Right renal pelvis (tissue), 4 donors: ENCODE measurements at places on chromosomes 16 and 17.
A peak's percentile ranks its signal among the peaks of the same experiment; 100 is the strongest.

GRCh38 chr17:9487406-9487805 is 88.2 kb downstream of the STX8 start:
- no peak for DNase-seq

GRCh38 chr16:17408955-17409441 is 61.8 kb downstream of the XYLT1 start:
- no peak for DNase-seq

DNA sequence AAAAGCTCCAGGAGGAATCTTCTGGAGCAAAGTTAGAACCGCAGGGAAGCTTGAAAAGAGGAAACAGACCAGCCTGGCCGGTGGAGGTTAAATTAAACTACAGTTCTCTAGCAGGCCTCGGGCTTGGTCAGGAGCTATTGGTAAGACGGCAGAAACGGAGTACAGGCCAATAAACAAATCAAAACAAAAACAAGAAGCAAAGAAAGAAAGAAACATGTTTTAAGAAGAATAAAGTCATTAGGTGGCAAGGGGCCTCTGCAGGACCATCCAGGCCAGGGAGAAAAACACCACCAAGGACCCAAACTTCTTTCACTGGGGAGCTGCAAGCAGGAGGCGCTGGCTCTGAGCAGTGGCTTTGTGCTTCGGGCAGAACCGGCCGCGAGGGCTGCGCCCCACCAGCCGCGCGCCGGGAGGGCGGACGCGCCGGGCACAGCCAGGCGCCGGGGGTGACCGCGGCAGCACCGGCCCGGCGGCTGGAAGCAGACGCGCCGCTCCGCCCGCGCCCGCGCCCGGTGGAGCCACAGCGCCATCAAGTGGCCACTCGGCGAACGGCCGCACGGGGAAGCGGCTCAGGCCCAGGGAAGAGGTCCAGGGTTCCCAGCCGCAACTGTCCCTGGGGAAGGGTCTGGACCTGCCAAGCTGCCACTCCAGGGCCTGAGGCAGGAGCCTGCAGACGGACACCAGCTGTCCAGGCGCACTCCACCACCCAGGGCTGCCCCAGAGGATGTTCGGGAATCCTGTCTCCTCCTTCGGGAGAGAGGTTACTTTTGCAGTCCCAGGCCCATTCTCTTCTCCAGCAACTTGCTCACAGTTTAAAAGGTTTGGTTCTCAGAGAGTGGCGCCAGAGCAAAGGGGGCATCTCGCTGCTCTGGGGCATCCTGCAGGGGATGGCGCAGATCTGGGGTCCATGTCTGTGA is 419.4 kb downstream of the SOX9 start:
- peak; percentile 65 for DNase-seq

DNA sequence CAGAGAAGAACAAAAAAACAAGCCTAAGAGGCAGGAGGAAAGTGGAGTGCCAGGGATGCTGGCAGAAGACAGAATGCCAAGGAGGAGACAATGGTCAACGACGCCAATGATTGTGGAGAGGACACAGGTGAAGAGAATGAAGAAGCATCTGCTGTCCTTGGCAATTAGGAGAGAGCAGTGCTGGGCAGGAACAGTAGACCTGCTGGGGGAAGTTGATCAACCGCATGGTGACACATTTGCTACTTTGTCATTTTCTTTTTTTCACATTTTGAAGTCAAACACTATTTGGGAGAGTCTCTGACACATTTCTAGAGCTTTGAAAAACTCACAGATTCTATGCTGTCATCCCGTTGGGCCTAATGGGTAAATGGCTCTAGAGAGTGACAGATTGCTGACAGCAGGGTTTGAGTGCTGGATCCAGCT is 1.1 kb upstream of the PIK3R6 start:
- DNase-seq, result no peak

- no peak for DNase-seq
These were observed 23.2 kb downstream of the MYH3 start for GRCh38 chr17:10633738-10634379.

DNA sequence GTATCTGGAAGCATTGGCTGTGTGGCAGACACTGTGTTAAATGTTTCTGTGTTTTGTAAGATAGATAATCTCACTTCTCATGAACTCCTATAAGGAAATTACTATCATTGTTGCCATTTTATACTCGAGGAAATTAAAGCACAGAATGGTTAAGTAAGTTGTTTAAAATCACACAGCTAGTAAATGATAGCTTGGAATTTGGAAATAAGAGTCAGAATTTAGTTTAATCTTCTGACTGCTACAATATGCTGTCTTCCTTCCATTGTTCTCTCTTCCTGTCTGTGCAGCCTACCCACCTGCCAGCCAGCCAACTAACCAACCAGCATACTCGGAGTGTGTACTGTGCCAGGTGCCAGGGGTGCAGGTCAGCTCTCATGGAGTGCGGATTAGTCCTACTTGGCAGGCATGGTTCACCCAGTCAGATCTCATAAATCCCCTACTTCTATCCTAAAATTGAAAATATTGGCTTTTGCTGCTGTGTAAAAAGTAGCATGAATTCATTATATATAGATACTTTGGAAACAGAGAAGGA is 79.9 kb upstream of the LGALS9 start:
- DNase-seq, result no peak

- no peak for DNase-seq
These were observed 20.3 kb downstream of the PARN start for GRCh38 chr16:14609716-14610115.

- no peak for DNase-seq
These were observed 12.3 kb downstream of the FOXL1 start for GRCh38 chr16:86590501-86591144.

- DNase-seq, result no peak
These were observed 2291.3 kb downstream of the TP53TG3F start for GRCh38 chr16:35750701-35751104.

- no peak for DNase-seq
These were observed 76.7 kb downstream of the CEP112 start for GRCh38 chr17:66115246-66115645.

GRCh38 chr16:1494129-1494640 is 1.0 kb downstream of the TELO2 start:
- no peak for DNase-seq

GRCh38 chr16:83539736-83540490 is 267.9 kb upstream of the HSBP1 start:
- DNase-seq, result no peak
